Neural crest cell (in vitro differentiated cells): ENCODE measurements at places on chromosomes 5 and 9. TPM values are rescaled to one million over a fixed set of nuclear protein-coding genes. Genes with fewer than 3 reads are reported as not detected.
A peak's percentile ranks its signal among the peaks of the same experiment; 100 is the strongest.

- peak; percentile 73 for DNase-seq
Observed at GRCh38 chr5:317086-317811, 4.3 kb upstream of the AHRR start.

Gene CMYA5
- 0.44 and 0.73 TPM in 2 replicates for total RNA-seq

GRCh38 chr5:6181147-6181729, 197.1 kb downstream of the MED10 start:
- DNase-seq, result no peak

Gene DMRTA1
- 2.4 and 2.7 TPM in 2 replicates for total RNA-seq

- DNase-seq, result peak; percentile 35
Observed at GRCh38 chr5:167049043-167049663, 1242.3 kb upstream of the WWC1 start.

DNA sequence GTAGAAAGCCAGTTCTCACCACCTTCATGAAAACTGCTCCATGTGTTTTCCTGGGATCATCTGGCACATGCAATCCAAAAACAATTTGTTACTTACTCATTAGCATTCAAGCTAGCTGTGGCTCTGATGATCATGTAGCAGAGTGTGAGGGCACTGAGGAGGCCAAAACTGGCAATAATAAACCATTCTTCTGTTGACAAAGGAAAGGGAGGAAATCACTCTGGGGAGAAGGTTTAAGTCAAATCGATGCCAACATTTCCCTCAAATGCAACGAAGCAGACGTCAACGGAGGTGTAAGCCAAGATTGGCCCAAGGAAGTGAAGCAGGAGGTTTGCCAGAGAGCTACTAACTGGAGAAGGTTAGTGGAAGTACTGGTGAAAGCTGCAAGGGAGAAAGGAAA, 55.7 kb upstream of the TBC1D9B start:
- no peak for DNase-seq

- peak; percentile 5 for DNase-seq
Observed at GRCh38 chr5:155727512-155728145, 599.3 kb upstream of the SGCD start.

Gene ATP10B
- 10.8 and 13.2 TPM in 2 replicates for total RNA-seq

- no peak for DNase-seq
Observed at GRCh38 chr5:151949701-151950308, 25.2 kb upstream of the GLRA1 start.

Gene SPINK13
- total RNA-seq, result not detected in 2 replicates

Gene SYK
- 0.98 and 1.4 TPM in 2 replicates for total RNA-seq

DNA sequence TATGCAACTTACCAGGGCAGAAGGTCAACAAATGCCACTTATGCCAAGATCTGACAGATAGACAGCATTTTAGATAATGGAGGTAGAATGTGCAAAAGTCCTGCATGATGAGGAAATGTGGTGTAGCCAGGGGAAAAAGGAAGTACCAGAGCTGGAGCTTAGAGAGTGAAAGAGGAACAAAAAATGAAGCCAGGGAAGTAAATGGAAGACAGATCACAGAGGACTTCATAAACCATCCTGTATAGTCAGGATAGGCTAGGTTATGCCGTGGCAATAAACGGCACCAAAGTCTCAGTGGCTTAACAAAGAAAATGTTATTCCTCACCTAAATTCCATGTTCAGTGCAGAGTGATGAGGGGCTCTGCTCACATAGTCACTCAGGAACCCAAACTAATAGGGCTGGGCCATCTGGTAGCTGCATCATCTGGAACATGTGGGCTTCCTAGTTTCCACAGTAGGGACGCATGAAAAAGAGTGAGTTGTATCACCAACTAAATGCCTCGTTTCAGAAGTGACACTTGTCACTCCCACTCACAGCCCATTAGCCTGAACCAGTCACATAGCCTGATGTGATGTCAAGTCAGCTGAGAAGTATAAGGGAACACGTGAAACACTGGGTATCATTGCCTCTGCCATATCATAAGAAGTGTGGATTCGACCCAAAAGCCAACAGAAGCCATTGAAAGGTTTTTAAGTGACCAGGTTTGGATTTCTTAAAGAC, 70.3 kb downstream of the SH3RF2 start:
- DNase-seq, result no peak

GRCh38 chr5:57495285-57496086, 12.9 kb upstream of the ACTBL2 start:
- no peak for DNase-seq

- DNase-seq, result no peak
Observed at GRCh38 chr5:107402434-107403227, 268.1 kb downstream of the EFNA5 start.

GRCh38 chr9:89776795-89777525, 172.1 kb downstream of the GADD45G start:
- no peak for DNase-seq

GRCh38 chr5:130135506-130135905, 231.2 kb downstream of the CHSY3 start:
- DNase-seq, result no peak

GRCh38 chr5:111211341-111211740, 12.8 kb upstream of the CAMK4 start:
- DNase-seq, result no peak

Gene SH3RF2
- 0.72 and 1.0 TPM in 2 replicates for total RNA-seq

DNA sequence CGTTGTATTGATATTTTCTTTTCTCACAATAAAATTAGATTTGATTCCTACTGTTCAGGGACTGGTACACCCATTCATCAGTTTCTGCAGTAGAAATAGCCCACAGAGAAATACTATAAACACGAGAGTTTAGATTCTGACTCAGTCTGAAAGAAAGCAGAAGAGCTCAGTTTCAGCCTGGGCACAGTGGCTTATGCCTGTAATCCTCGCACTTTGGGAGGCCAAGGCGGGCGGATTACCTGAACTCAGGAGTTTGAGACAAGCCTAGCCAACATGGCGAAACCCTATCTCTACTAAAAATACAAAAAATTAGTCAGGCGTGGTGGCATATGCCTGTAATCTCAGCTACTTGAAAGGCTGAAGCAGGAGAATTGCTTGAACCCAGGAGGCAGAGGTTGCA, 8.6 kb downstream of the ITK start:
- no peak for DNase-seq

GRCh38 chr9:78324682-78325081, 27.8 kb downstream of the PSAT1 start:
- DNase-seq, result no peak

GRCh38 chr5:177959315-177959714, 36.7 kb downstream of the PROP1 start:
- no peak for DNase-seq

- DNase-seq, result no peak
Observed at GRCh38 chr5:4252385-4252784, 656.8 kb downstream of the IRX1 start.

GRCh38 chr5:54205453-54205852, 104.9 kb downstream of the ARL15 start:
- no peak for DNase-seq

DNA sequence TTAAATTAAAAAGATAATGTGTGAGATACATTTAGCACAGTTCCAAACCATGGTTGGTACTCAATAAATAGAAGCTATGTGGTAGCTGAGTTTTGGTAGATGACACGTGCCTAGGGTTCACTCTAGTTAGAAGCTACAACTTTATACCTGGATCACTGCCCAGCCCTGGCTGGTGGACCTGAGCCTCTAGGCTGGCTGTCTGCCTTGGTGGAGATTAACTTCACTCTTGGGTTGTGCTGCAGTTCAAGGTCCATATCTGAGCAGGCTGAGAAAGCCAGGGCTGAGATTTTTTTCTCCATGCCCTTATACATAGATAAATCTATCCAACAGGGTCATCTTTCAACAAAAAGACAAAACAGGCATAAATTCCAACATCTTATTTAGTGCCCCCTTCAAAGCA, 44.6 kb upstream of the SPDL1 start:
- DNase-seq, result no peak

Gene NR4A3
- 0.91 and 0.93 TPM in 2 replicates for total RNA-seq

DNA sequence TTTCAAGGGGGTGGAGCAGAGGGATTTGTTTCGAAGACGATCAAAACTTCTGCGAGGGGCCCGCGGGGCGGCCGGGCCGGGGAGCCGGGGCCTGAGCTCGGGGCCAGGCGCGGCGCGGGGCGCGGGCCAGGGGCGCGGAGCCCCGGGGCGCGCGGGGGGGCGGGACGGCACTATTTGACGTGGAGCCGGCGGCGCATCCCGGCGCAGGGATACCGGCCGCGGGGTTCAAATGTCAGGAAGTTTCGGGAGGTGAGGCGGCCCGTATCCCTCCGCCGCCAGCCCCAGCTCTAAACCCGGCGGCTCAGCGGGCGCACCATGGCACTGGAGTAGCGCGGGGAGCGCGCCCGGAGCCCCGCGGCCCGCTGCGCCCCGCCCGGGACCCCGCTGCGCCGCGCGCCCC, at the start of gene LMX1B:
Gene LMX1B, plus strand, starts transcription at position 278 of the 400 bp plus-strand sequence. CDS start 522 bp downstream, outside the sequence.
- DNase-seq, result no peak

- no peak for DNase-seq
Observed at GRCh38 chr9:6272229-6272598, 56.0 kb upstream of the TPD52L3 start.

DNA sequence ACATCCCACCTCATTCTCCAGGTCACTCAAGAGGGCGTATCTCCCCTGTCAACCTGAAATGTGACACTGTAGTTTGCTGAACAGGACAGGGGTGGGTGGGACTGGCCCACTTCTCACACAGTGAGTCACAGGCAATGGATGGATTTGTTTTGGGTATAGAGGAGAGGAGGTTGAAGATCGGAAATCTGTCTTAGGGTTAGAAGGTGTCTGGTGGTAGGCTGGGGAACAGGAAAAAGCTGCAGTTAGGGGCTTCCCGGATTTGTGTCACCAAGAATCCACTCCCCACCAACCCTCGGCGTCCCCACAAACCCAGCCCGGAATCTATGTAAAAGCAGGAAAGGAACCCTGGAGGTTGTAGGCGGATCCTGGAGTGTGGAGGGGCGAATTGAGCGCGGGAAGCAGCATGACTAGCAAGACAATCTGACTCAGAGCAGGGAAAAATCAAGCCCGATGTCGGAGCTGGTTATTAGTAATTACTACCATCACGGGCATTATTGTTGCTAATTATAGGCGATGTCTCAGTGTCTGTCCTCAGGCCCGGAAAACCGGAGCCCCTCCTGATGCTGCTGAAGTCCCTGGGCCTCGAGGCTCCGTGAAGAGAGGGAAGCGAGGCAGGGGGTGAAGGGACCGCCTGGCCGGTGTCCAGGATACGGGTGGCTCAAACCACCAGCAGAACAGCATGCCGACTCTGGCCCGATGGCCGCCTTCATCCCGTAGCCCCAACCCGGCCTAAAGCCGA, 1.7 kb upstream of the IRX1 start:
- no peak for DNase-seq

- no peak for DNase-seq
Observed at GRCh38 chr5:143066556-143067281, 296.5 kb downstream of the ARHGAP26 start.

Gene ACER2
- total RNA-seq, result 5.3 and 5.6 TPM in 2 replicates

- DNase-seq, result no peak
Observed at GRCh38 chr9:87305151-87305550, 192.5 kb upstream of the DAPK1 start.

GRCh38 chr5:54761213-54761701, 224.1 kb downstream of the ESM1 start:
- DNase-seq, result no peak

DNA sequence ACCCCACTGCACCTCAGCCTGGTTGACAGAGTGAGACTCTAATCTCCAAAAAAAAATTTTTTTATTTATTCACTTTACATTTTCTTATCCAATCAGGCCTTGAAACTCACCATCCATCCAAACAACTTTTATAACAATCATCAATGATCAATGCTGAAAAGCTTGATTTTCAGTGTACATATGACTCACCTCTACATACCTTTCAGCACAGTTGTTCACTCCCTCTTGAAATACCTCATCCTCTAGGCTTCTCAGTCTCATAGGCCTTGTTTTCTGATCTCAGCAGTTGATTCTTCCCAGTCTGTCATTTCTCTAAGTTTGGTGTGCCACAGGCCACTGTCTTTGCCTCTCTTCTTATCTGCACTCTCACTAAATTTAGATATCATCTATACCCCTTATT, 36.2 kb downstream of the GRIN3A start:
- no peak for DNase-seq

DNA sequence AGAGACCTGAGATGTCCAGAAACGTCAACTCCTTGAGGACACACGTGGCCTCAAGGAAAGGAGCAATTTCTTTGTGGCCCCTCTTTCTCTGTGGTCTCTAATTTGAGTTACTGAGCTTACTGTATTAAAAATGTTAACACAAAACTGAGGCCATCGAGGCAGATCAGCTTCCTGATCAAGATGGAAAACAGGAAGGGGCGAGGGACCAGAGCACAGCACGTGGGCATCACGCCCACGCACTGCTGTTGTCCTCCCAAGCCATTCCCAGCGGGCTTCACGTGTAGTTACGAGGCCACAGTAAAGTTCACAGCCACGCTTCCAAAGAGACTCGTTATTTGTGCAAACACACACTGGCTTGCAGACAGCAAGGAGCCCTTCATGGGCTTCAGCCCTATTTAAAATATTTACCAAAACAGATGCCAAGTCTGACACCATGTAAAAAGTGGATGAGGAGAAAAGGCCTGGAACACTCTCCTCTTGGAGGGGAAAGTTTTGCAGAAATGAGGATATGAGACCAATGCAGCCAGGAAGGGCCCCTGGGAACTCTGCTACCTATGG, 149.5 kb downstream of the ROR2 start:
- no peak for DNase-seq

DNA sequence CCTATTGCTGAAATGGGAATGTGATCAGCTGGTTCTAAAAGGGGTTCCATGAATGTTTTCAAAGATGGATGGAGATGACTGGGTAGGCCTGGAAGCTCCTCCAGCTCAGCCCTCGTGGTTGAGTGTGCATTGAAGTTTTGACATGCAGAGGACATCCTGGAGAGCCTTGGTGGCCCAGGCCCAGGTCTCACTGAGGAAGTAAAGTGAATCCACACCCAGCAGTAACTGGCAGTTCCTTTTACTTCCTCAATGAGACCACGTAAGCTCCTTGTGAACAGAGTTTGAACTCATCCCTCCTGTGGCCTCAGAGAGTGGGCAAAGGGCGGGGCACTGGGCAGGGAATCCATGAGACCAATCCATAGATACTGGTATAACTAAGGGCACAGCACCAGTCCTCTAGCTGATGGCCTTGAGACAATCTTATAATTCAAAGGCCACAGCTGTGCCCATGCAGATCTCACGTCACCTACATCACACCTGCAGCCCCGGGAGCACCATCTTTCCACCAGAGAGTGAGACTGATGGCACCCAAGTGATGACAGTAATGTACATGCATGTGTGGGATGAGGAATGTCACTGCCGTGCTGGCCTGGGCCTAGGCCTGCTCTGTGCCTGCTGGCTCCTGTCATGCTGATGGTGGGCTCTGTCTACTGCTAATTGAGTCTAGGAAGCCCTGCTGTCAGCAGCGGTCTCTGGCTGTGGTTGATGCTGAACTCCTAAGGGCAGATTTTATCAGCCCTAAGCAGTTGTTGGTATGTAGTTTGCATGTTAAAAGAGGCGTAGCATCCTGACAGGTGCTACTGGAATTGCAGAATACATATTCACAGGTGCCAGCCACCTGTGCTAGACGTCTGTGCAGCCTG, 257.8 kb downstream of the FSTL4 start:
- no peak for DNase-seq

GRCh38 chr9:93750045-93750444, 173.7 kb downstream of the PHF2 start:
- DNase-seq, result no peak

- DNase-seq, result no peak
Observed at GRCh38 chr5:160458806-160459800, 37.4 kb downstream of the PTTG1 start.

Gene TMEM215
- total RNA-seq, result 0.57 and 0.72 TPM in 2 replicates
